ENCODE measurements at places on chromosomes 1 and 21.

DNA sequence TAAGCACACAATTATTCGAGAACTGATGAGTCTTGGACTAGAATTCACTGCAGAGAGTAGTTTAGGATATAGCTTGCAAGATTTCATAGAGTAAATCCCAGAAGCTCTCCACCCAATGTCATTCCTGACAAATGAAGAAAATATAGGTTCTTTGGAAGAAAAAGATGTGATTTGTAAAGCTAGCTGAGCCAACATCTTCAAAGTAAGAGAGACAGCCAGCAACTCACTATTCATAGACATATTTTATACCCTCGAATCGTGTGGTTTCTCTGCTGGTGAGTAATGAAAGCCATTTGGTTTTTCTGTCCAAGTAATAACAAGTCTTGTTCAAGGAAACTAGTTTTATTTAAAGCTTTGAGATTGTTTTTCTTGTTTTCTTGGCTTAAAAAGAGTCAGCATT, 165.7 kb upstream of the SYT6 start:
- no peak for DNase-seq

DNA sequence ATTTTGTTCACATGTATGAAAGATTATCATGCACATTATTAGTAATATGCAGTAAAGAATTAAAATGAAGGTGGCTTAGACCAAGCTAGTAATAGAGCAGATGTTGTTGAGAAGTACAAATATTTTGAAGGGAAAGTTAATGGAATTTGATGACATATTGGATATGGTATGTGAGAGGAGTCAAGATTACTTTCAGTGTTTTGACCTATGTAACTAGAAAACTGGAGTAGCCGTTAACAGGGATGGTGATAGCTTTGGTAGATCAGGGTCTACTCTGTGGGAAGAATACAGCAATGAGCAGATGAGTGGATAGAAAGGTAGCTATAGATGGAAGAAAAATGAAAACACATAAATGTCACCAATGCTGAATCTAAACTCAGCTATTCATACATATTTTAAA, 163.2 kb upstream of the LRRC7 start:
- DNase-seq = no peak

DNA sequence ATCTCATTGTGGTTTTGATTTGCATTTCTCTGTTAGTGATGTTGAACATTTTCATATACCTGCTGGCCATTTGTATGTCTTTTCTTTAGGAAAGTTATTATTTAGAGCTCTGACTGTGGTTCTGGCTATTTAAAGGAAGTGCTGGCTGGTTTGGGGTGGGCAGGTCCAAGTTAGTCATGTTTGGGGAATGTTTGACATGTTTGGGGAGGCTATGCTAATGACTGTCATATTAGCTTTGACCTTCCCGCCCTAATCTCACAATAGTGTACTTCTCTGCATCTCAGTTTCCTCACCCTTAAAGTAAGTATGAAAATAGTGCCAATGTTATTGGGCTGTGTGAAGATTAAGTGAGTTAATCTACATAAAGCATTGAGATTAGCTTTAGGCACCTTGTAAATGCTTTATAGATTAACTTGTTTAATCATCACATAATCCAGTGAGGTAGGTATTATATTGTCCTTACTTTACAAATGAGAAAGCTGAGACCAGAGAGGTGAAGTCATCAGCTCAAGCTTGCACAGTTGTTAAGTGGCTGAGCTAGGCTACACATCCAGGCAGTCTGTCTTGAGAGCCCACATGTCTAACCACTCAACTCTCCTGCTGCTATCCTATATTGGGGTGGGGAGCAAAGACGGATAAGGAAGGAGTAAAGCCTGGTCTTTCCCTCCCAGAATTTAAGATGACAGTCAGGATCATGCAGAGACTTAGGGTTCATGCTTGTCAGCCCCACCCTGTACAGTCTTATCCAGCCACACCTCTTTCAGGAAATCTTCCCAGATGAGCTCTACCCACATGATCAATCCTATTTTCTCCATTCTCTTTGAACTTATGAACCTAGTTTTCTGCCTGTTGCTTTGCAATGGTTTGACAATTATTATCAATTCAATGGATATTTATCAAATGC, 22.8 kb upstream of the CRNN start:
- DNase-seq = no peak

GRCh38 chr1:58717979-58718378, 18.1 kb upstream of the MYSM1 start:
- DNase-seq = no peak

DNA sequence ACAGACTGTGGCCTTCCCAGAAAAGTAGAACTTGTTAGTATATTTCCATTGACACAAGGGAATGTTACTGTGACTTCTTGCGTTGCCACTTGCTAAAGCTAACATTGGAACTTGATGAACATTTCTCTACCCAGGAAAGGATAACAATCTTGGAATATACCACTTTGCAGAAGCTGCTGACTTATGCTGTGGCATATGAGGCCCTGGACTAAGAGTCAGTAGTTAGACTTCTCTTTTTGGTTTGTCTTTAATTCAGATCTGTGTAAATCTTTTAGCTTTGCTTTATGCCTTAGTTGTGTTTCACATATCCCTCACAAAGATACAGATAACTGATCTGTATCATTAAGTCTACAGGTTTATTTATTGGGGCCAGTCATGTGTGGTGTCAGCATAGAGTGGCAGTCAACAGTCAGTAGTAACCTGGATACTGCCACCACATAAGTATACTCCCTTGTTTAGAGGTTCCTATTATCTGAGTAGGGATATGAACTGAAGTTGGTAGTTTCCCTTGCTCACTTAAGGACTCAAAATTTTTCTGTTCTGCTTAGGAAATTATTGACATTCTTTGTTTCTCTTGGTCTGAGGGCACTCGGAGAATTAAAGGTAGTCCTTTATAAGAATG, 14.7 kb downstream of the RNF2 start:
- no peak for DNase-seq

DNA sequence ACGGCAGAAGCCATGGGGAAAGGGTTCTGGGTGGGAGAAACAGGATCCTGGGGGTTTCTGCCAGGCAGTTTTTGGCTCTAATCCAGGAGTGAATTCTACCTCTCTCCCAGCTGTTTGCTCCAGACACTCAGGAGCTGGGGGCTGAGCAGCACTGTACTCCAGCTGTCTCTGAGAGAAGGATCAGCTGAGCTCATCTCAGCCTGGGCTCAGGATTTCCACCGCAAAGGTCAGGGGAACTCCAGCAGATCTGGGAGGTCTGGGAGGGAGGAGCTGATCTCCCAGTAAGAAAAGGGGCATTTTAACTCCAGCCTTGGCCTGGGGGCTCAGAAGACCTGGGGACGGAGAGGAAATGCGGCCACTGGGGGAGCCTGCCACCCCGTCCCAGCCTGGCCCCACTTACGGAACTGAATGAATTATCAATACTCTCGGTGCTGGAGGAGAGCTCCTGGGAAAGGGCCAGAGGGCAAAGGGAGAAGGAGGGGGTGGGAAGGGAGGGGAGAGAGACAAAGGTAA, 17.3 kb downstream of the PI4KB start:
- DNase-seq = no peak

DNA sequence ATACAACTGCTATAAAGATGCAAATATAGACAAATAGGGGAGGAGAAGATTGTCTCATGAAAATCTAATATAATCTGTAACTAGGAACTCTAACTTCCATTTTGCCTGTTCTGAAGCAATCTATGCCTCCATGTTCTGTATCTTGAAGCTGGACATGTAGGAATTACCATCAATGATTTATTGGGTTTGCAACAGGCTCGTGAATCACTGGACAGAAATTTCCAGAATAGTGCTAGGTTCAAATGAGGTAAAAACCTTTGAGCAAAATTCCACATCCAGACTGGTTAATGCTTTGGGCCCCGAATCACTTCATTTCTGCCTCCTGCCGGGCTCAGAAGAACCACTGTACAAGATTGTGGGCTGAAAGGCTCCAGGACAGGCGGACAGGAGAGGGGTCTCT, 110.7 kb upstream of the CTTNBP2NL start:
- no peak for DNase-seq

GRCh38 chr1:32363713-32364112, 1.4 kb downstream of the TSSK3 start:
- DNase-seq = no peak

GRCh38 chr1:208531003-208531750, 287.0 kb upstream of the PLXNA2 start:
- no peak for DNase-seq

- DNase-seq = no peak
Observed at GRCh38 chr1:228953207-228953606, 217.9 kb downstream of the RHOU start.

GRCh38 chr1:241596633-241597032, 43.5 kb downstream of the CHML start:
- DNase-seq = peak; percentile 2

DNA sequence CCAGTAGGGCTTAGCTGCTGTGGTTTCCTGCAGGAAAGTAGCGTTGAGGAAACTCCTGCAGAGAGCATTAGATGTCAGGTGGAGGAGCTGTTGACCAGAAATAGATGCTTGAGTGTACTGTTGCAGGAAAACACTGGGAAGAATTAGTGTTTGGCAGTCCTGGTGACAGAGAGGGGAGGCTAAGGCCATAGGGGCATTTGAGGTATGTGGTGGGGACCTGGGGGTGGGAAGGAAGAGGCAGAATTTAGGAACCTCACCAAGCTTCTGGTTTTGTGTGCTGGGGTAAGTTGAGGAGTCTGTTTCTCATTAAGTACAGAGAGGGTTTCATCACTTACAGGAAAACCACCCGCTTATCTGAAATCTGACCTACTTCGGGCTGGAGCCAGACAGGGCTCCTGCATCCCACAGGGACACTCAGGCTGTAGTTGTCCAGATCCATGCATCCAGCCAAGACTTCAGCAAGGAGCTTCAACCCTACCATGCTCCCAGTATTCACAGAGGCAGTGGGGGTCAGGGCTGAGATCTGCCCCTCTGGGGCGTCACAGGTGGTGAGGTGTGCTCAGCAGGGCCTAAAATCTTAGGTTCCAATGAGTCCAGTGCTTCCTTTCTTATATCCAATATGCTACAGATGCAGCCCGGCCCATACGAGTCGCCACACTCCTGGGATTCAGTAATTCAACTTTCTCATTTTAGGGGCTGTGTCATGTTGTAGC, 15.1 kb downstream of the SH2D2A start:
- DNase-seq = no peak

- no peak for DNase-seq
Observed at GRCh38 chr1:8406960-8407359, 89.0 kb downstream of the SLC45A1 start.

DNA sequence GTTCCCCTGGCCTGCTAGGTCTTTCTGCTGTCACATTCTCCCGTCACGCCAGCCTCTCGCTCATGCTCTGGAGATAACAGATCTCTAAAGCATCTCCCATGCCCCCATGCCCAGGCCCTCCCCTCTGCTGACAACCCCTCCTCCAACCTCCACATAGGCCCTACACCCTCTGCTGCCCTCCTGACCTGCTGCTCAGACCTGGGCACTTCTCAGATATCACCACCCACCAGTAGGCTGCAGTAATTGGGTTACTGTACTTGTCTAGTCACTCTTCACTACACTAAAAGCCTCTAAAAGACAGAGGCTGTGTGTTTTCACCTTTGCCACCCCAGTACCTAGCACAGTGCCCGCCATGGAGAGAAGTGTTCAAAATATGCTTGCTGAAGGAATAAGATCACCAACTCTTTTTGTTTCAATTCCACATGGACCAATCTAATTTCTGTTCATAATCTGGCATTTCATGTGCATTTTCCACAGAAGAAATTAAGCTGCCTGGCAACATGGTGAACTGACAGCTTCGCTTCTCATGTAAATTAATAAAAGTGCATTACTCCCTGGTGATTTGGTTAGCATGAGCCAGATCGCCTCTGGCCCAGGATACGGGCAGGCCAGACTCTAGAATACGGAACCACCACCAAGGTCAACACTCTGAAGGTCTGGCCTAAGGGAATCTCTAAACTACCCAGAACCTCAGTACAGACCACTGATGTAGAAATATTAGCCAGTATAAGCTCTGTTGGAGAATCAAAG, 20.7 kb downstream of the LBR start:
- DNase-seq = no peak

- no peak for DNase-seq
Observed at GRCh38 chr1:211017075-211017718, 116.8 kb downstream of the KCNH1 start.

DNA sequence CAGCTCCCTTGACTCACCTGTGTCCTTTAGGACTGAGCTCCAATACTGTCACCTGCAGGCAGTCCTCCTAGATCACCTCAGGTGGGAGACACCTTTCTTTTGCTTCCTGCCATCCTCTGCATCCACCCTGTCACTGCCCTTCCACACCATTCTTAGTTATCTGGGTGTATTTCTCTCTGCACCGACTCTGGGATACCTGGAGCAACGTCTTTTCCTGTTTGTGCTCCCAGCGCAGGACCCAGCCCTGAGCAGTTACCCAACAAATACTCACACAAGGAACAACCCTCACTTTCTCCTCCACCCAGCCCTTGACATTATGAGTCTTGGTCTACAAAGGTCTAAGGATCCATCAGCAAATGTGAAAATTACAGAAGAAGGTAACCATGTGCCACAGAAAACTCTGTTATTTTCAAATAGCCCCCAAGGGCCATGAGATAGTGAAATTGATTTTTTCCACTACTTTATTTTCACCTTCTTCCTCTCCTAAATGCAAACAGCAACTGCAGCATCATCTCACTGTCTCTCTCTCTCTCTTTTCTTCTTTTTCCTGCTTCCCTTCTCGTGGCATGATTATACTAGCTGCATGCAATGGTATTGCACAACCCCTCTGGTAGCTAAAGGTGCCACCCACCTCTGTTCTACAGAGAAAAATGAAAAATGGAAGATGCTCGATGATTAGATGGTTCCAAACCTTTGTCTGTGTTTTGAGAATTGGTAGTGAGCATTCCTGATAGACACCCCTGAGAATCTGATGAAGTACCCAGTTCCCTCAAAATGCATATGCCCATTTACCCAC, 89.0 kb downstream of the MIS18A start:
- no peak for DNase-seq

DNA sequence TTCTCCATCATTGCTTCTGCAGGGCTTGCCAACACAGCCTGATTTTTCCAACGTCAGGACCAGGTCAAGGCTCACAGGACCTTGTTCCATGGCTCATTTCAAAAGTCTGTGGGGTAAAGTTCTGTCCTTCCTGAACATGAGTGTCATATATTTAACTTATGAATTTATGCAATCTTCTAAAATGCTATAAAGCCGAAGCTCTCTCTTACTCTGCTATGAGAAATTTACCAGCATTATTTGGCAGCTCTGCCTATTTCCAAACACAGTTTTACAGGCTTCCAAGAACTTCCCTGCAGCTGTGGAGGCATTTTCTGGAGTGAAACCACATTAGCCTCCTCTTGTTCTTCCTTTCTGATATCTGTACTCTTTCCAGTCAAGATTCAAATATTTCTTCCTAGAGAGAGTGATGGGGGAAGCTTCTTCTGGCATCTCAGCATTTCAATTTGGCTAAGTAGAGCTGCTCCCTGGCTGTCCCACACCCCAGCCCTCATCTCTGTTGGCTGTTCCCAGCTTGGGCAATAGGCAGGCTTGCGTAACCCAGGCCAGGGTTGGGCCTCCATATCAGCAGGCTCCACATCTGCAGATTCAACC, 15.6 kb upstream of the HMGCS2 start:
- DNase-seq = peak; percentile 55

GRCh38 chr1:23449958-23450357, 25.4 kb upstream of the TCEA3 start:
- DNase-seq = no peak

- DNase-seq = no peak
Observed at GRCh38 chr1:243525085-243525487, 269.2 kb downstream of the SDCCAG8 start.

GRCh38 chr1:7116001-7116400, 330.7 kb downstream of the CAMTA1 start:
- no peak for DNase-seq

GRCh38 chr1:23777979-23778814, at the start of gene PITHD1:
Gene PITHD1, plus strand, starts transcription at chr1:23778418. Its CDS starts 98 bp downstream, at chr1:23778516.
- peak; percentile 89 for DNase-seq

- no peak for DNase-seq
Observed at GRCh38 chr1:198183605-198184004, 26.8 kb downstream of the NEK7 start.

- no peak for DNase-seq
Observed at GRCh38 chr1:197413564-197413963, 145.5 kb downstream of the CRB1 start.

Measured in inflammatory macrophage (primary cell).